ENCODE measurements at places on chromosomes 12 and 14. TPM values are rescaled to one million over a fixed set of nuclear protein-coding genes. Genes with fewer than 3 reads are reported as not detected.

- DNase-seq: no peak
Measured at GRCh38 chr12:24838531-24838950, 110.4 kb downstream of the BCAT1 start.

The CPNE6 gene
- total RNA-seq: 1.5 TPM

The NRIP2 gene
- 3.6 TPM for total RNA-seq

The MRPL42 gene
- 87.6 TPM for total RNA-seq

- no peak for DNase-seq
Measured at GRCh38 chr12:26953447-26953846, 15.2 kb downstream of the FGFR1OP2 start.

The TMEM119 gene
- 15.9 TPM for total RNA-seq

DNA sequence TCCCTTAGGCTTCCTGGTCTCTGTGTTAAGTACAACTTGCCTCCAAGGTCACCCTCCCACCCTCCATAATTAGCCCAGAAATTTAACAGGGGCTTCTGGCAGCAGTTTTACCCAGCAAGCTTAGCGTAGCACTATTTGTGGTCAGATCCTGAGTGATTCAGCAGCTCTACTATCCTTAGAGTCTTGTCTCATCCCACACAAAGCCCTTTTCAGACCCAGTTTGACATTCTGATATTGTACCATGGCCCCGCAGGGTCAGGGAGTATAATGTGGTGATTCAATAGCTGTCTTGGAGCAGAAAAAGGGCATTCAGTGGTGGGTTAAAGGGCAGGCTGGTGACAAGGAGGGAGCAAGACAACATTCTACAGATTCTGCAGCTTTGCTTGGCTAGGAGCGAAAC is 153.8 kb upstream of the DDHD1 start:
- no peak for DNase-seq

DNA sequence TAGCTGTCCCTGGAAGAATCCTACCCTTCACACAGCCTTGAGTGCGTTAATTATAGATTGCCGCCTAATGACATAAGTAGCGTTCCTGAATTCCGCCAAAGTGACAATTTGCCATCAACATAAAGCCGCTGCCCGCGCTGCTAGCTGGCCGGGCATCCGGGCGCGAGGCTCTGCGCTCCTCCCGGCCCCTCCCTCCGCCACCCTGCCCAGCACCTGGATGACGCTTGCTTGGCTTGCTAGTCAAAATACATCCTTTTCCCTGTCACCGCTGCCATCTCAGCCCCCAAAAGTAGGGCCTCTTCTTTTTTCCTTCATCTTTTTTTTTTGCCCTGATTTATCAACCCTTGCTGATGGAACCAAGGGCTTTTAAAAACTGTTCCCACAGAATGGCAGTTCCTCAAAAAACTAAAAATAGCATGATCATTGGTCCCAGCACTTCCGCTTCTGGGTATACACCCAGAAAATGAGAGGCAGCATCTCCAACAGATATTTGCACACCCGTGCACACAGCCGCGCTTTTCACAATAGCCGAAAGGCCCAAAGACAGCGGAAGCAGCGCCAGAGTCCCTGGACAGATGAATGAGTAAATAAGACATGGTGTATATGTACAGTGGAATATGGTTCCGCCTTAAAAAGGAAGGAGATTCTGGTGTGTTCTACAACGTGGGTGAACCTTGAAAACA is 235.2 kb downstream of the BCL11B start:
- DNase-seq: no peak

- no peak for DNase-seq
Measured at GRCh38 chr14:100236881-100237280, 2.1 kb upstream of the YY1 start.

- DNase-seq: no peak
Measured at GRCh38 chr14:29897181-29897580, 30.5 kb downstream of the PRKD1 start.

- no peak for DNase-seq
Measured at GRCh38 chr14:59482541-59483331, 1.5 kb downstream of the L3HYPDH start.

GRCh38 chr14:102809870-102810269 is 32.6 kb downstream of the TRAF3 start:
- DNase-seq: no peak

DNA sequence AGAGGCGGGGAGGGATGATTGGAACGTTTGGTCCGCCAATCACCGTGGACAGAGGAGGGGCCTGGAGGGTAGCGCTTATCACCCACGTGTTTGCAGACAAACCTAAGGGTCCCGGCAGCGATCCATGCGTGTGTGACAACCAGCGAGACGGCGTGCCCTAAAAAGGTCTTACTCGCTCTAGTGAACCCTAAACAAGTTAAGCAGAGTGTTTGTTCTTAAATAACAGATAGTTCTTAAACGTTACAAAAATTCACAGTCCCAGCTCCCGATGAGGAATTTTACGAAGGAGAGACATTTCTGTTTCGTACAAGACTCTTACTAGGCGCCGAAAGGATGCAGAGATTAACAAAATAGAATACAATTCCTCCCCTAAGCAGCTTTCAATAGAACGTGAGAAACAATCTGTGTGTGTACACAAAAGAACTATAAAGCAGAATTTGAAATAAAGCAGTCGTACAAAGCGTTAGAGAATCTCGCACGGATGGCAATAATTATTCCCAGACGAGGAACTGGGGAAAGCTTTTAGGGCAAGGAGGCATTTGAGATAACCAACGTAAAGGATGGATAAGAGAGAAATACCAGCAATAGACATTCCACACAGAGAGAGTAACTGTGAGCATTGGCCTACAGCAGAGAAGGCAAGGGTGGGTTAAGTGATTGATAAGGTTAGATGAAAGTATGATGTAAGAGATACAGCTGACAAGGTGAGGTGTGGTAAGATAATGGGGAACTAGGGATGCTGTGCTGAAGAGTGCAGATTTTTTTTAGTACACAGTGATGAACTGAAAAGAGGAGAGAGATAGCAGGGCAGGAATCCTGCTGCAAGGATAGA is 831 bp upstream of the RPS6KA5 start:
- DNase-seq: no peak

GRCh38 chr14:58697930-58698642 is 60.3 kb downstream of the DACT1 start:
- no peak for DNase-seq

DNA sequence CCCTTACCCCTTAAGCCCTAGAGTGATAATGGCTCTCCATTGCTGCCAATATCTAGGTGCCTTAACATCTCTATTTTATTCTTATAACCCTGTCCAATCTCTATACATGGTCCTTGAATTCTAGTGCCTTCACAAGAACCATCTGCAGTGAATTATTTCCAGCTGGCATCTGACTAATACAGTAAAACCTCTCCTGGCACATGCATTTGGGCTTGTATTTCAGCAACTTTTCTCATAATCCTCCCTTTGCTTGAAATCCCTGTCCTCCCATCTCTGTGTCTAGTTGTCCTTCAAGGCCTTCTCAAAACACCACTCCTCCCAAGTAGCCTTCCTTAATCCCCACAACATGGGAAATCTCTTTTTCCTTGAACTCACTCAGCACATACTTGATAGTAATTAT is 14.2 kb upstream of the HMGA2 start:
- DNase-seq: no peak

GRCh38 chr14:74140374-74140850 is 55.7 kb downstream of the LIN52 start:
- DNase-seq: no peak

GRCh38 chr12:4269279-4269991 is 4.1 kb upstream of the CCND2 start:
- DNase-seq: peak; percentile 91

The CDCA3 gene
- 1.4 TPM for total RNA-seq

- DNase-seq: no peak
Measured at GRCh38 chr12:122190842-122191668, 8.1 kb downstream of the LRRC43 start.

- no peak for DNase-seq
Measured at GRCh38 chr12:43126652-43127375, 425.2 kb downstream of the ADAMTS20 start.

DNA sequence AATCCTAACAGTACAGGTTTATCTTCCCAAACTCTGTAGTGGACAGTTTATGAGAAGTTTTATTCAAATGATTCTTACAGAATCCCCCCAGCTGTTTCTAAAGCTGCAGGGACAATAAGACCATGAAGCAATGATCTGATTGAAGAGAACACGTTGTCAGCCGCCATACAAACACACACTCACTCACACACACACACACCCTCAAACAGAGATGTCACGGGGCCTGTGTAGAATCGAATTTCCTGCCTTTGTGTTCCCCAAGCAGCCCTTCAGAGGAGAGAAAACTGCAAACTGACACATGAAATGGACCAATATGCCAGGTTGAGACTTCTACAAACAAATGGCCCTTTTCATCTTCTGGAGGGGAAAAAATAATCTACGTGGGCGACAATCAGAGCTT is 80.5 kb upstream of the TBX3 start:
- no peak for DNase-seq

DNA sequence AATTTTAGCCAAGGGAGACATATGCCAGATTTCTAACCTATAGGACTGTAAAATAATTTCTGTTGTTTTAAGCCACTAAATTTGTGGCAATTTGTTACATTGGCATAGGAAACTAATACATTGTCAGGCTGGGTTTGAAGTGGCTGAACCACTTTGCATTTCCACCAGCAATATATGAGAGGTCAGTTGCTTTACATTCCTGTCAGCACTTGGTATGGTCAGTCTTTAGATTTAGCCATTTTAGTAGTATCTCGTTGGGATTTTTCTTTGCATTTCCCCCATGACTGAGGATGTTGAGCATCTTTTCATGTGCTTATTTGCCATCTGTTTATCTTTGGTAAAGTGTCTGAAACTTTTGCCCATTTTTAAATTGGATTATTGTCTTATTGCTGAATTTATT is 3.9 kb downstream of the PALS1 start:
- DNase-seq: no peak

DNA sequence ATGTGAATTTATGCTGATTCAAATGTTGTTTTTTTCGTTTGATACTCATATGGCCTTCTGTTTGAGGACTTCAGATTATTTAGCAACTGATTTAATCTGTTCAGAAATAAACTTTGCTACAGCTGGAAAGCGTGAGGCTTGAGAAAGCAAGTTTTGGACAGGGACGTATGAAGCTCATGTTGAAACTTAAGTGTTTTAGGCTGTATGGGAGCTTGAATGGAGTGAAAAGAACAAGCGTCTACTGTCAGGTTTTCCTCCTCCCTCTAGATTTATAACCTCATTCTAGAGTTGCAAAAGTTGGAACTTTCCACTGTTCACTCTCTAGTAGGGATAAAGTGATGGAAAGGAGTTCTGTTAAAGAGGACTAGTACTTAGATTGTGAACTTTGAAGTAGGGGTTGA is 1.0 kb downstream of the PRPF39 start:
- DNase-seq: no peak

GRCh38 chr14:43898687-43899086 is 608.4 kb downstream of the FSCB start:
- no peak for DNase-seq

The PCED1B gene
- total RNA-seq: 22.1 TPM

- no peak for DNase-seq
Measured at GRCh38 chr14:106605548-106606448, 1079.4 kb downstream of the TMEM121 start.

The KLRC3 gene
- total RNA-seq: 1.1 TPM

GRCh38 chr14:101616202-101616601 is 54.9 kb downstream of the DIO3 start:
- no peak for DNase-seq

- DNase-seq: no peak
Measured at GRCh38 chr14:61140271-61140670, 140.9 kb downstream of the TMEM30B start.

The ADAM20 gene
- 2.8 TPM for total RNA-seq

The TSPAN19 gene
- total RNA-seq: not detected

- no peak for DNase-seq
Measured at GRCh38 chr14:45492876-45493275, 239.9 kb upstream of the MIS18BP1 start.

DNA sequence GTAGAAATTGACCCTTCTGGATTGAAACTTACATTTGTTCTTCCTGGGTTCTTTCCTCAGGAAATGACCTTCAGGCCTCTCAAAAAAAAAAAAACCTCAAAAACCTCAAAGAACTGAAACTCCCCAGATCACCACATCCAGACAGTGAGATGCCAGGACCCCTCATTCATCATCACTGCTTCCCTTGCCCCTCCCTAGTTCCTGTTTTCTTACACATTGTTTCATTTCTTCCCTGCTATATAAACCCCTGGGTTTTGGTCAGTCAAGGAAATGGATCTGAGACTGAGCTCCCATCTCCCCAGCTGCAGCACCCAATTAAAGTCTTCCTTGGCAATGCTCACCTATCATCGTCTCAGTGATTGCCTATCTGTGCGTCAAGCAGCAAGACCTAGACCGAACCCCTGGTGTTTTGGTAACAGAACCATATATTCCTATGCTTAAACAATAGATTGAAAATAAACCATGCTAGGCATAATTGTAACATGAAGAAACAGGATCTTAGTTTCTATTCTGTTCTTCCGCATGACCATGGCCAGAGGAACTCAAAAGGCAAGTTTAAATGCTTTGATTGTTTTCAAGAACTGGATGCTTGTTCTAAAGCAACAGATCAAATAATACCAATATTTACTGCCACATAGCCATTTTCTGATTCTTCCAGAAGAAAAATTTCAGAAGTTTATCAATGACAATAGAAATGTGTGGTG is 108.0 kb upstream of the MAX start:
- DNase-seq: no peak

- no peak for DNase-seq
Measured at GRCh38 chr14:103848175-103849077, 1.1 kb upstream of the PPP1R13B start.

DNA sequence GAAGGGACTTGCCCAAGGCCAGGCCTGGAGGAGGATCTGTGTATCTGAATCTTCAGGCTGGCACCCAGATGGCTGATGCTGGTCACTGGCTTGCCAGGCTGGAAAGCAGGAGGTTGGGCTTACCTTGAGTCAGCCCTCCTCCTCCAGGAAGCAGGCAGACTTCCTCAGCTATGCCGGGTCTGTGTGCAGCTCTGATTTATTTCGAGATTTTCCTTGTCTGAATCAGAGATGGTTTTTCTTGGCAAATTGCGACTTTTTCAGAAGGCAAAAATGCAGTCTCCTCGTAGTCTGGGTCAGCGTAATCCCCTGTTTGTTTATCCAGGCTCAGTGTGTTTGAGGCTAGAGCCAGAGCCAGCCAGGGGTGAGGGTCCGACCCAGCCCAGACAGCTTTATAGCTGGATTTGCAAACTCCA is 48.9 kb downstream of the SMOC1 start:
- peak; percentile 54 for DNase-seq

The SLCO1B3 gene
- not detected for total RNA-seq

The CLEC4A gene
- 2.1 TPM for total RNA-seq

- no peak for DNase-seq
Measured at GRCh38 chr12:131365821-131366260, 345.0 kb upstream of the SFSWAP start.
